Uterus (tissue), 4 donors: ENCODE measurements at places on chromosomes 5 and 9. TPM values are rescaled to one million over a fixed set of nuclear protein-coding genes. Genes with fewer than 3 reads are reported as not detected.

- DNase-seq = no peak
- H3K27ac ChIP-seq = no peak overlapping the region
- no peaks in the 10 kb centered on the region for H3K27me3 ChIP-seq
- H3K36me3 ChIP-seq = no peaks in the 10 kb centered on the region
These were observed 56.4 kb downstream of the KIF4B start for GRCh38 chr5:155069961-155070360.

The PCDHGB1 gene
- not detected for total RNA-seq

GRCh38 chr5:114789773-114790402 lies 379.8 kb downstream of the TRIM36 start:
- no peak overlapping the region for H3K4me3 ChIP-seq
- no peaks in the 10 kb centered on the region for H3K4me1 ChIP-seq
- no peak for DNase-seq
- H3K27me3 ChIP-seq = no peaks in the 10 kb centered on the region
- no peak overlapping the region for H3K27ac ChIP-seq

The HMGXB3 gene
- 20.6 TPM for total RNA-seq

DNA sequence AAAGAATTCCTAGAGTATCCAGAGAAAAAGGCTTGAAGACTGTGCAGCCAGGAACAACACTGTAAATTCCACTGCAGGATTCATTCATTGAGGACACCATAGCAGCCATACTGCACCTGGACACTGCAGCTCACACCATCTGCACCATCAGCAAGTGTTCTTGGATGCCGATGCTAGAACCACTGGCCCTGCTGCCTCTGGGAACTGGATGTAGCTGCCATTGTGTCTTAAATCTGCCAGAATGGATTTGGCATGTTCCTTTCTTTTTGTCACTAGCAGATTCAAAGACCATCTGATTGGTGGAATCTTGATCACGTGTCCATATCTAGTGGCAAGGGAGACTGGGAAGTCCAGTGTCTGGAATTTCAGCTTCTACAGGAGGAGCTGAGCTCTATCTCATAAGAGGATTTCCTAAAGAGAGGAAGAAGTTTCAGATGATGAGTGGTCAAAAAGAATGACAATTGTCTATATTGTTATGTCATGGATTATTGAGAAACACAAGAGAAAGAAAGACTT lies 278.3 kb upstream of the ANKRD55 start:
- H3K27ac ChIP-seq = no peak overlapping the region
- no peaks in the 10 kb centered on the region for H3K4me1 ChIP-seq
- DNase-seq = no peak
- no peak overlapping the region for H3K4me3 ChIP-seq

GRCh38 chr5:11148810-11149539 lies 387.9 kb upstream of the DAP start:
- no peak overlapping the region for H3K4me3 ChIP-seq
- no peaks in the 10 kb centered on the region for H3K27me3 ChIP-seq
- no peak overlapping the region for H3K27ac ChIP-seq
- H3K36me3 ChIP-seq = no peaks in the 10 kb centered on the region
- no peaks in the 10 kb centered on the region for H3K4me1 ChIP-seq

- no peak for DNase-seq
- H3K4me1 ChIP-seq = no peaks in the 10 kb centered on the region
- no peaks in the 10 kb centered on the region for H3K36me3 ChIP-seq
- H3K4me3 ChIP-seq = no peak overlapping the region
These were observed 726.1 kb upstream of the ADAMTS16 start for GRCh38 chr5:4413996-4414395.

The CCL21 gene
- total RNA-seq = 248 TPM

- H3K4me3 ChIP-seq = no peak overlapping the region
- H3K27me3 ChIP-seq = no peaks in the 10 kb centered on the region
- no peaks in the 10 kb centered on the region for H3K4me1 ChIP-seq
These were observed 2.2 kb downstream of the SPIN1 start for GRCh38 chr9:88390371-88390990.

DNA sequence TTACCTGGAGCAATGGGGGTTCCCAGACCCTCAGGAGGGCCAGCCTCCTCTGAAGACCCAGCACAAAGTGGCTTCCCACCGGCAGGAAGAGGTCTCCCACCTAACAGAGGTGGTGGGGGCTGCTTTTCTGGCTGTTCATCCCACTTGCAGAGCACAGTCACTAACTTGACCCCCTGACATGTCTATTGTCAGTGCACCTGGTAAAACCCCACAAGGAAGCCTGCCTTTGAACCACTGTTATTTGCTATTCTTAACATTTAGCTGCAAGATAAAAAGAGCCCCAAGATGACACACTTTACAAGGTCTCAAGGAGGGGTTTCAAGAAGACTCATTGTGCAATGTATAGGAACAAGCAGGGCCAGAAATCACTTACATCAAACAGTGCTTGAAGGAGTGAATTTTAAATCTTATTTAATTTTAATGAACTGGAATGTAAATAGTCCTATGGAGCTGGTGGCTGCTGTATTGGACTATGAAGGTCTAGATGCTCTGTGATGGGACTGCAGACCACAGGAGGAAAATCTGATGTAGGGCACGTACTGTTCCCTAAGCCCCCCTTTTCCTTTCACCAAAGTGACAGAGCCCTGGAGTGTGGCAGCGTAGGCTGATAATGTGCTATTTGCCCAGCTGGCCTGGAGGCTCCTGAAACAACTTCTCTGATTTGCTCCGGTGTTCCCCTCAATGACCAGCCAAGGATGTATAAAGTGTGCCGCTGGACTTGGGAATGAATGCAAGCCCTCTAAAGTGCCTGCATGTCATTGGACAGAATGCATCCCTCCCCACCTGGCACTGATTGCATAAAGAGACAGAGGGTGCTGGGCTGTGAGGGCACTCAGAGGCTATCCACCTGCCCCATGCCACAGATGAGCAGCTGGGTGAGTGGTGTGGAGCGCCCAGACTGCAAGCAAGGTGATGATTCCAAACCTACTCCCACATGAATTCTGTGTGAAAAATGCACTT lies 80.2 kb downstream of the PTPN3 start:
- H3K4me3 ChIP-seq = no peak overlapping the region
- H3K27me3 ChIP-seq = no peaks in the 10 kb centered on the region
- H3K27ac ChIP-seq = no peak overlapping the region

GRCh38 chr5:111851631-111852548 lies 94.9 kb upstream of the NREP start:
- H3K4me3 ChIP-seq = no peak overlapping the region
- no peak overlapping the region for H3K27ac ChIP-seq
- no peaks in the 10 kb centered on the region for H3K4me1 ChIP-seq
- H3K36me3 ChIP-seq = no peaks in the 10 kb centered on the region
- DNase-seq = no peak
